Activated CD4-positive, alpha-beta memory T cell treated with anti-CD3 and anti-CD28 coated beads, Interleukin-2, amount 10 ng/mL, durations not matched to agents 7 days and 5 days (primary cell): ENCODE measurements at places on chromosomes 4 and X. TPM values are rescaled to one million over a fixed set of nuclear protein-coding genes. Genes with fewer than 3 reads are reported as not detected.

The NXF2 gene
- total RNA-seq = not detected

DNA sequence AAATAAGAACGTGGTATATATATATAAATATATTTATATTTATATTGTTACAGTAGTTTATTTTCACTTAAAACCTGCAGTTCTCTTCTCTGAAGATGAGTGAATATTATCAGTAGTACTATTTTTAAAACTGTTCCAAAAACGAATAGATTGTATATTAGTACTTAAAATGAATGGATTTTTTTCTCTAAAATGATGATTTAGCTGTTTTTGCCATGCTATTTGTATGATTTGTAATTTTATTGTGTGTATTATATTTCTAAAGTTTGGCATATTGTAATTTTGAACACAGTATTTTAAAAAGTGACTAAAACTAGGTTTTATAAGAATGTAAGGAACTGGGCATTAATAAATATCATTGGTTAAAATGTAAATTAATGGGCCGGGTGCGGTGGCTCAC is 22.0 kb downstream of the TRAPPC11 start:
- peaks cover 43% of the 10 kb centered on the region for H3K36me3 ChIP-seq
- H3K27me3 ChIP-seq = no peaks in the 10 kb centered on the region
- no peak for DNase-seq
- no peak overlapping the region for H3K27ac ChIP-seq

- no peak overlapping the region for H3K27ac ChIP-seq
- DNase-seq = no peak
- H3K4me3 ChIP-seq = no peak overlapping the region
- H3K27me3 ChIP-seq = peaks cover 7% of the 10 kb centered on the region
- H3K4me1 ChIP-seq = no peaks in the 10 kb centered on the region
Measured at GRCh38 chr4:55763996-55764395, 55.6 kb upstream of the EXOC1L start.

DNA sequence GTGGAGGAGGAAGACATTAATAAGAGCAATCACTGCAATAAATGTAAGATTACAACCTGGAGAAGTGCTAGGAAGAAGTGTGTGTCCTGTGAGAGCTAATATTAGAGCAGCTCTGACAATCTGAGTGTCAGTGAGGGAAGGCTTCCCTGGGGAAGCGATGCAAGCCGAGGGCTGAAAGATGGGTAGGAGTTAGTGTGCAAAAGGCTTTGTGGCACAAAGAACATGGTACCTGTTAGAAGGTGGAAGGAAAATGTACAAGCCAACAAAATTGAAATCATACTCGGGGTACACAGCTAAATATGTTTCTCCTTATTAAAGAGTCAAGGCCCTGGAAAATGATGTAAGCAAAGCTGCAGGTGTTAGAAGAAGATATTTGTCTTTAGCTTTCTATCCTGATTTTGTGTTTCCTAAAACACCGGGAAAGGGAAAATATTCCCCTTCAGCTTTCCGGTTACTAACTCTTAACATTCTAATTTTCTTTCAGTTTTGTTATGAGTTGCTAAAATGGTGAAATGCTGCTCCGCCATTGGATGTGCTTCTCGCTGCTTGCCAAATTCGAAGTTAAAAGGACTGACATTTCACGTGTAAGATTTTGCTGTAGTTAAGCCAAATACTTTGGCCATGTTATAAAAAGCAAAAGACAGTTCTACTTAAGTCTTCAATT is 808 bp downstream of the THAP6 start:
- DNase-seq = peak; percentile 44
- no peak overlapping the region for H3K4me3 ChIP-seq
- peaks cover 44% of the 10 kb centered on the region for H3K36me3 ChIP-seq
- H3K27ac ChIP-seq = no peak overlapping the region
- H3K4me1 ChIP-seq = peaks cover 41% of the 10 kb centered on the region
- H3K27me3 ChIP-seq = no peaks in the 10 kb centered on the region
